Daoy (cell line): ENCODE measurements at places on chromosomes 3 and 15. TPM values are rescaled to one million over a fixed set of nuclear protein-coding genes. Genes with fewer than 3 reads are reported as not detected.

- DNase-seq: peak; percentile 86
These were observed 96.2 kb downstream of the ECT2 start for GRCh38 chr3:172846706-172847105.

GRCh38 chr15:59711451-59712243 lies 22.5 kb upstream of the BNIP2 start:
- no peak for DNase-seq

DNA sequence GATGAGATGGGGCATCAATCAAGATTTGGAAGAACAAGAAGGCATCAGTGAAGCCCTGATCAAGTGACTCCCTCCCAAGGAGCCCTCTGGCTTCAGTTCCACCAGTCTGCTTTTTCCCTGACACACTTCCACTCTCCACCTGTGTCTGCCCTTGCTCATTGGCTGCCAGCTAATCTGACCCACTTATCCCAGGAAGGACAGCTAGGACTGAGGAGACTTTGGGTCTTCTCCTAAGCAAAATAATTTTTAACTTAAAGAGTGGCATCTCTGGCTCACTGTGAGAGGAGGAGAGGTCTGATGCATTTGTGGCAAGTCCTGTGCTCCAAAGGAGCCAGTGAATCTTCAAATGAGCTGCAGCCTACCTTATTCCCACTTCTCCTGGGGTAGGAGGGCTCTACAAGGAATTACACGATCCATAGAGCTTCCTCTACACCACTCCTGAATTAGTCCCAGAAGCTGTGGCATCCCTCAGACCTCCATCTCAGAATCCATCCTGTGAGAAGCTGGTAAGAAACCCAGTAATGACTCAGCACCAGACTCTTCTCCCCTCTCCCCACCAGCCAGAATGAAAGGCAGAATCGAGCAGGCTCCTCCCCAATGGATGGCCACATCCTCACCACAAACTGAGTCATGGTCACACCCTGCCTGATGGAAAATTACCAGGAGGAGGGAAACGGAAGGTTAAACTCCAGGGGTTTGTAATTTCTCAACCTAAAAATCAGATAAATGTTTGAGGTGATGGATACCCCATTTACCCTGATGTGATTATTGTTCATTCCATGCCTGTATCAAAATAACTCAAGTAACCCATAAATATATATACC lies 6.3 kb upstream of the PKM start:
- peak; percentile 98 for DNase-seq

GRCh38 chr15:101192081-101192480 lies 59.8 kb downstream of the CHSY1 start:
- DNase-seq: no peak

CLRN1 gene
- total RNA-seq: not detected in 2 replicates

GRCh38 chr15:51371266-51371665 lies 29.8 kb downstream of the GLDN start:
- no peak for DNase-seq

- no peak for DNase-seq
These were observed 4.0 kb downstream of the HES1 start for GRCh38 chr3:194139814-194140391.

DNA sequence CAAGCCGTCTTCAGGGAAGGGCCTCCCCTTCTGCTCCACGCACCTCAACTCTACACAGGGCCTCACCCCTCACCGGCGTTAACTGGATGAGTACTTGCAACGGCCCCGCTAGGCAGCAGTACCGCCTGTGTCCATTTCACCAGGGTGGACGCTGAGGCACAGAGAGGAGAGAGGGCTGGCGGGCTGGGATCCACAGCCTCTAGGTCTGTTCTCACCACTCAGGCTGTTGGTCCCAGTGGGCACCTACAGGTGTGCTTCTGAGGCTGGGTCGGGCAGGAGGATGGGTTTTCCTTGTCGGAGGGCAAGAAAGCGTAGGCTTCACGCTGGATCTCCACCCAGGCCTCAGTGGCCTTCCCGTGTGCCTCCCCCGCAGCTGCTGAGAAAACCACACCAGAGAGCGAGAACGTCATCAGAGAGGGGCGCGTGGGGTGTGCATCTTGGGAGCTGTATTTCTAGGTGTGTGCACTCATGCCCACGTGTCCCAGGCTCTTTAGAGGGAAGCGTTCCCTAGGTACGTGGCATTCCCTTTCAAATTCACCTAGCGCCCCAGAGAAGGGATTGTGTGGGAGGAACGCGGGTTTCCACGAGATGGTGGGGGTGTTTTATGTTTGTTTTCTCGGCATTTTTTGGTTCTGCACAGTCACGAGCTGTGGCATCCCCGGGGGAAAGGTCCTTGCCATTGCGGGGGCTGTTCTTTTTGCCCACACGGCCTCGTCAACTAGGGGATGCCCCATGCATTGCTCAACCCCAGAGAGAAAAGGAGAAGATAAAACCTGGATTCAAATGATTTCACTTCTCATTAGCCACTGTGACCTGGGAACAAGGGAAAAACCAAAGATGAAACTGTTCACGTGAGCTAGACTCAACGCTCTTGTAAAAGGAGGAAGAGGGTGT lies 67.7 kb downstream of the MGLL start:
- DNase-seq: no peak

- DNase-seq: no peak
These were observed 7.1 kb downstream of the LRRK1 start for GRCh38 chr15:100926258-100926657.

GRCh38 chr3:46334741-46335478 lies 19.0 kb upstream of the CCR2 start:
- DNase-seq: no peak

GRCh38 chr3:197598404-197598980 lies 42.7 kb upstream of the BDH1 start:
- DNase-seq: no peak

DNA sequence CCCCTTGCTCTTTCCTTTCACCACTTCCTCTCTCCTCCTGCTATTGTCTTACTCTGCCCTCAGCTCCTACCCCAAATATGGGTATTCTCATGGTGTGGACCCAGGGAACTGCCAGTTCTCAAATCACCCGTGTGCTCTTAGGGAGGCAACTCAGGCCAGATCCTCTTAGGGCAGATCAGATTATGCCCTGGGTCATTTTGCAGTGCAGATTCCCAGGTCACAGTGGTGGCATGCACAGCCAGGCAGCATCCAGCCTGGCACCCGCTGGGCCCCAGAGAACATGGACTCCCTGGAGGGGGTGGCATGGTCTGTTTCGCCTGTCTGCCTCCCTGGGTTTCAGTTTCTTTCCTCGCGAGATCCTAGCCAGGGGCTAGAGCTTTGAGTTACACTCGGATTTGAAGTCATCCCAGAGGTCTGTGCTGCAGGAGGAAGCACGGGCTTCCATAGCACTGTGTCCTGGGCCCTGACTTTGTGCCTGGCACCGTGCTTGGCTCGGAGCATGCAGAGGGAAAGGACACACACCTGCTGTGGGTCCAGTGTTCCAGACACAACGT lies 96.1 kb downstream of the TOP2B start:
- DNase-seq: no peak

GRCh38 chr3:43997316-43997715 lies 244.4 kb upstream of the TOPAZ1 start:
- no peak for DNase-seq

LMAN1L gene
- not detected in 2 replicates for total RNA-seq

GRCh38 chr3:43641306-43642114 lies 19.7 kb upstream of the ANO10 start:
- DNase-seq: no peak

- no peak for DNase-seq
These were observed 16.8 kb downstream of the TNIK start for GRCh38 chr3:171443211-171443957.

- DNase-seq: no peak
These were observed 7.1 kb downstream of the ATP2C1 start for GRCh38 chr3:130900959-130901358.

SKOR1 gene
- total RNA-seq: not detected in 2 replicates

DNA sequence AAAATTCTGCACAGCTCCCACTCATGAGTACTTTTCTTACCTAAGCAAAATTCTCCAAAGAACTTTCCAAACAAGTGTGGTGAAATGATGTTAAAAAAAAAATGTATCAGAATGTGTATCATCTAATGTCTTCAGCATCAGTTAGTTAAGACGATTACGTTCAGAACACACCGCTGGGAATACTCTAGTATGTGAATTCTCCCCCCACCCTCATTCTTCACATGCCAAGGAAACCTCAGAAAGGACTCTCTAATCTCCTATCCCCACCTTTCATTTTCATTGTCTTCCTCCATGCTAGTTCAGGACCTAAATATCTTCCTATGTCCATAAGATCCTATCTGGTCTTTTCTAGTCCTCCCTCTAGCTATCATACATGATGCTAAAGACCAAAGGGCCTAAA lies 457.4 kb downstream of the SHQ1 start:
- DNase-seq: no peak

DNA sequence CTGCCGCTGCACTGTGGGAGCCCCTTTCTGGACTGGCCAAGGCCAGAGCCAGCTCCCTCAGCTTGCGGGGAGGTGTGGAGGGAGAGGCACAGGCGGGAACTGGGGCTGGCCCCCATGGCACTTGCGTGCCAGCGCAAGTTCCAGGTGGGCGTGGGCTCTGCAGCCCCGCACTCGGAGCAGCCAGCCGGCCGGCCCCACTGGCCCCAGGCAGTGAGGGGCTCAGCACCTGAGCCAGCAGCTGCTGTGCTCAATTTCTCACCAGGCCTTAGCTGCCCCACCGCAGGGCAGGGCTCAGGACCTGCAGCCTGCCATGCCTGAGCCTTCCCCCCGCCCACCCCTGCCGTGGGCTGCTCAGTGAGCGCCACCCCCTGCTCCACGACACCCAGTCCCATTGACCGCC lies 4.6 kb upstream of the GPR156 start:
- no peak for DNase-seq

DNA sequence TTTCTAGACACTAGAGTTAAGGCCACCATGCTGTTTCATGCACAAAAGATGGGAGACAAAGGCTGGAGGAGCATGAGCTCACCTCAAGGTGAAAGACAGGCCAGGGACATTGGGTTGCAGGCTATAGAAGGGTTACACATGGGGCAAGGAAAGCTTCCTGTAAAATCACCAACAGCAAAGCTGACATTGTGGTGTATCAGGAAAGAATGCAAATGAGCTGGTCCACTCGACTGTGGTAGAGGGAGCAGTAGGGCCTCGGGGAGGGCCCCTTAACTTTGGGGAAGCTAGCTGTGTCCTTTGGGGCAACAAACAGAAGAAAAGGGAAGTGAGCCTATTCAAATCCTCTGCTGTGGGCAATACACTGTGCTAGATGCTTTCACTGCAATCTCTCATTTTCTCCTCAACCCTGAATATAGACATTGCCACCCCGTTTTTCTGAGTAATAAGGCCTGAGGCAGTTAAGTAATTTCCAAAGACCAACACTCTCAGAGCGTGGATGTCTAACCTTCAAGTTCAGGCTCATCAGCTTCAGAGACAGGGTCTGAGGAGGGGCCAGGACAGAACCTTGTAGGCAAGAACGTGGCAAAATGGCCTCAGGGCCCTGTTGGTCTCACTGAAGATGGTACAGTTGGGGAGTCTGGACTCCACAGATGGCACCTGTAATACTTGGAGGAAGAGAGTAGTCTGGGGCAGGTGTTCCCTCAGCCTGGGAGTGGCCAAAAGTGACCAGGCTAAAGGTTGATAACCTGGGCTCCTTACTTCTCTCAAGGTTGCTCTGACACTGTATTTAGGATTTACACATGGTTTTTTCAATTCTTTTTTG lies 24.1 kb downstream of the CX3CR1 start:
- no peak for DNase-seq

ALS2CL gene
- total RNA-seq: 0.74 and 0.86 TPM in 2 replicates

DNA sequence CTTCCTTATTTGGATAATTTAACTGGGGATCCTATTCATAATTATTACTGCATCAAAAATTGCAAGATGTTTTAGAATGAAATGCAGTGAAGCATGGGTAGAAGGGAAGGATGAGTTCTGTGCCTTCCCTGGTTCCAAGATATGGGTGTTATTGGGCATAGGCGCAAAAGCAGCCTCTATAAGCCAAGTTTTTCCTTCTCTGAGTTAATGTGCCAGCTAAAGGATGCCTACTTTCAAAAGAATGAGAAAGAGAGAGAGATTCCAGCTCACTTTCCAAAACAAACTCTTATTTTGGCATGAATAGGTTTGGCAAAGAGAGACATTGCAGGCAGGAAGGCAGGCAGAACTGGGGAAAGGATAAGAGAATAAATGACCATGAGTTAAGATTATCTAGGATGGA lies 270.2 kb downstream of the TAFA4 start:
- no peak for DNase-seq

CISH gene
- 0.46 TPM in 1 of 2 replicates, not detected in the other for total RNA-seq

DUOXA1 gene
- total RNA-seq: not detected in 2 replicates

DNA sequence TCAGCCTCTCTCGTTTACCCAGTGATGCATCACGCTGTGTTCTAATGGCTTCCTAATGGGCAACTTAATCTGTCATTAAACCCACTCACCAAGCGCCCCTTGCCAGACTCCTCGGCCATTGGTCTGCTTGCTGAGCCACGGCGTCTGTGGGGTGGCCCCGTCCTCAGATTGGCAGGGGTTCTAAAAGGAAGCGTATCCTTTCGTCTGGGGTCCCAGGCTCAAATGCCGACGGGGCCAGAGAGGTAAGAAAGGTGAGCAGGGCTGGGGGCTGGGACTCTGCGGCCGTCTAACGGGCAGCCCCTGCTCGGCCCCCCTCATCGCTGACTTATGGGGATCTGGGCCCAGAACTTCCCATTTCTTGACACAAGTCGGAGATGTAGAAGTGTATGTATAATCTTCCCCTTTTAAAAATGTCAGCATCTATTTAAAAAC lies 315.1 kb upstream of the PROK2 start:
- DNase-seq: no peak

DNA sequence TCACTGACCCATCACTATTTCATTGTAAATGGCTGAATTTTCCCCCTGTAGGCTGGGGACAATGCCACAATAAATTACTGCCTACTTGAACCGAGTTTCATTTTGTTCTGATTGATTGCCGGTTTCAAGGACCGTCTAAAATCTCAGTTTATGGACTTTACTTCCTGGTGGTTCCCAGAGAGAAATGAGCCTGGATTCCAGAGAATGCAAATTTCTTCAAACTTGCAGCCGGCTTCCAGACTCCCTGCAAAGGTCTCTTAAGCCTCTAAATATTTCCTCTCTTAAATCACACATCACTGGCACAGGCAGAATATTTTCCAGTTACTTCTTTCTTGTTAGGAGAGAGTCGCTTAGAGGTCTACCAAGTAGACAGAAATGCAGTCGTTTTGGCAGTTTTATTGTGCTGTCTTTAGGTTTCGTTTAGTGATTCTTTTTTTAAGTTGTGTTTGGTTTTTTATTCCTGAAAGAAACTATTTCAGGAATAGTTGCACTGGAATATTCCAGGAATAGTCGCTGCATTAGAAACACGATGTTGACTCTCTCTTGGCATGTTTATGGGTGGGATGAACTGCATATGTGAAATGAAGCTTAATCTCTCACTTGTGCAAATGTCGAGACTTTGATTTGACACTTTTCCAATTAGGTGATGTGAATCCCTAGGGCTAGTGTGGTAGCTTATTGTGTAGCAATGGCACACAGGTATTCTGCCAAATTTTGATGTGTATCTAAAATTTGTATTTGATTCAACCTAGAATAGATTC lies 284.1 kb upstream of the NR2E3 start:
- no peak for DNase-seq

GRCh38 chr15:89948796-89949195 lies 36.0 kb upstream of the ARPIN start:
- DNase-seq: no peak

MASP1 gene
- not detected in 2 replicates for total RNA-seq

NR2C2 gene
- total RNA-seq: 13.4 and 13.6 TPM in 2 replicates

- no peak for DNase-seq
These were observed 303.5 kb upstream of the LRRFIP2 start for GRCh38 chr3:37477711-37478487.
